Ureter (tissue), 1 donor: ENCODE measurements at places on chromosomes 12 and 14.

- DNase-seq, result no peak
Observed at GRCh38 chr12:106651552-106651951, 68.7 kb downstream of the RFX4 start.

GRCh38 chr12:94150240-94151121 is 2.1 kb downstream of the PLXNC1 start:
- no peak for DNase-seq

- no peak for DNase-seq
Observed at GRCh38 chr12:51536159-51536558, 54.9 kb upstream of the SCN8A start.

GRCh38 chr14:51879170-51879569 is 18.8 kb downstream of the GNG2 start:
- DNase-seq, result no peak

DNA sequence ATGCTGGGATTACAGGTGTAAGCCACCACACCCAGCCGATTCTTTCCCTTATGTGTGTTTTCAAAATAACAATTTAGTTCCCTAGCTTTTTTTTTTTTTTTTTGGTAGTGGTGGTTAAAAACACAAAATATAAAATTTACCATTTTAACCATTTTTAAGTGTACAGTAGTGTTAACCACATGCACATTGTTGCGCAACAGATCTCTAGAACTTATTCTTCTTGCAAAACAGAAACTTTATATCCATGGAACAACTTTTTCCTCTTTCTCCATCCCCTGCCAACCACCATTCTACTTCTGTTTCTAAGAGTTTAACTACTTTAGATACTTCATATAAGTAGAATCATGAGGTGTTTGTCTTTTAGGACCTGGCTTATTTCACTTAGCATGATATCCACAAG is 1.1 kb upstream of the NDUFA12 start:
- no peak for DNase-seq

DNA sequence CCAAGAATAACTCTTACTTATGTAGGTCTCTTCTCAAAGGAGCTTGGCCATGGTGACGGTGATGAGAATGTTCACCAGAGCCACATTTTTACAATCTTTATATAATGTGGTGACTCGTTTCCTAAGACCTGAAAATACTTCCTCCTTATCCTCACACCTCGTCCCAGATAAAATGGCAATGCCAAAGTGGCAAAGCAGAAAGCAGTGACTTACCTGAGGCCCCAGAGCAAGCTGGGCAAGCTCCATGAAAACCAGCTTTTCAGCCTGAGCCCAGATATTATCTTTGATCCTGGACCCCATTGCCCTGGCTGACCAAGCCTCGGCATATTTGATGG is 173.6 kb upstream of the PRMT8 start:
- no peak for DNase-seq

DNA sequence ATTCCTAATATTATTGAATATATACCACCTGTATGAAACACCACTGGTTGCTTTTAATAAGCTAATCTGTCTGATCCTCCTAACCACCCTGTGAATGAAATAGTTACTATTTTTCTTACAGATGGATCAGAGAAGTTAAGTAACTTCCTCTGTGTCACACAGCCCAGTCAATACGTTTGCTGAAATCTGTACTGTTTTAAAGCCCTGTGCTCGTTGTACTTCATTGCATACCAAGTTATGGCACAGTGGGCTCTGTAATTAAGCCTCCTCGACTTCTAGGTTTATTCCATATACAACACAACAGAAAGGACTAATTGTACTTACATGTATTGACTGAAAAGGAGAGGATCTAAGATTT is 137.9 kb downstream of the TPH2 start:
- no peak for DNase-seq

GRCh38 chr14:56422703-56423213 is 156.8 kb upstream of the TMEM260 start:
- DNase-seq, result peak; percentile 69

DNA sequence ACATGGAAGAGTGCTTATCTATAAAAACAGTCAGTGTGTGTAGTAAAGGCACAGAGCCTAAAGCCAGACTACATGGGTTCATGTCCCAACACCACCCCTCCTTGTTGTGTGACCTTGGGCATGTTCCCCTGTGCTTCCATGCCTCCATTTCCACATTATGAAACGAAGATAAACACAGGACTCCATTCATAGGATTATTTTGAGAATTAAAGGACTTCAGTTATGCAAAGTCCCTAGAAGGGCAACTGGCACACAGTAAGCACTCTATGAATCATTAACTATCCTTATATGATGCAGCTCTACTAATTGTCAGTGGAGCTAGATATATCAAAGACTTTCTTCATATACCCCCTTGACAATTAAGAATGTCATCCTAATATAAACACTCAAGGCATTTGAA is 17.8 kb downstream of the IFNG-AS1 start:
- no peak for DNase-seq

GRCh38 chr12:12684375-12685106 is 11.4 kb downstream of the GPR19 start:
- no peak for DNase-seq

- DNase-seq, result no peak
Observed at GRCh38 chr14:34872822-34873588, 2.2 kb downstream of the BAZ1A start.

DNA sequence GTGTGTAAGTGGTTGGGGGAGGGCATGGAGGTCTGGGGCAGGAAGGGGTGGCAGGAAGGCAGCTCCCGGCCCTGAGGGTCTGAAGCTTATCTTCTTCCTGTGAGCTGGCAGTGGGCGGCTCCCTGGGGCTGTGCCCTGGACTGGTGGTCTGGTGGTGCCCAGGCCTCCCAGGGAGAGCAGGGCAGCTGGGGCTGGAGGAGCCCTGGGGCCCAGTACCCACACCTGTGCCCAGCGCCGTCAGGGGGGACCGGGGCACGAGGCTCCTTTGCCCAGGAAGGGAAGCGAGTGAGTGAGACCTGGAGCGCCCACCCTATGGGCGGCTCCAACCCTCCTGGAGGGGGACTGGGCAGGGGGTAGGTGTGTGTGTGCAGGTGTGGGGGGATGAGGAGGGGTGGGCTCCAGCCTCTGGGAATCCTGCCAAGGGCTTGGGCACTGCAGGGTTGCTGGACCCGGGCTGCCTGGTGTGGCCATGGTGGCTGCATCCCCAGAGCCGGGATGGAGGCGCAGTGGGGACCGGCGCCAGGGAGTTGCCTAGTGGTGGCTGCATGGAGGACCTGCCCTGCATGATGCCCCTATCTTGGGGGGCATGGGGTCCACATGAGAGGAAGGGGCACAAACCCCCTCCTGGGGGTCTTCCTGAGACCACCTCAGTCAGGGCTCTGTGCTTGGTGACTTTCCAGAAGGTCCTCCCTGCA is 353.6 kb downstream of the TMEM121 start:
- peak; percentile 41 for DNase-seq

- DNase-seq, result no peak
Observed at GRCh38 chr12:93137656-93138612, 208.8 kb upstream of the EEA1 start.

- no peak for DNase-seq
Observed at GRCh38 chr12:77319166-77319565, 253.8 kb upstream of the E2F7 start.

DNA sequence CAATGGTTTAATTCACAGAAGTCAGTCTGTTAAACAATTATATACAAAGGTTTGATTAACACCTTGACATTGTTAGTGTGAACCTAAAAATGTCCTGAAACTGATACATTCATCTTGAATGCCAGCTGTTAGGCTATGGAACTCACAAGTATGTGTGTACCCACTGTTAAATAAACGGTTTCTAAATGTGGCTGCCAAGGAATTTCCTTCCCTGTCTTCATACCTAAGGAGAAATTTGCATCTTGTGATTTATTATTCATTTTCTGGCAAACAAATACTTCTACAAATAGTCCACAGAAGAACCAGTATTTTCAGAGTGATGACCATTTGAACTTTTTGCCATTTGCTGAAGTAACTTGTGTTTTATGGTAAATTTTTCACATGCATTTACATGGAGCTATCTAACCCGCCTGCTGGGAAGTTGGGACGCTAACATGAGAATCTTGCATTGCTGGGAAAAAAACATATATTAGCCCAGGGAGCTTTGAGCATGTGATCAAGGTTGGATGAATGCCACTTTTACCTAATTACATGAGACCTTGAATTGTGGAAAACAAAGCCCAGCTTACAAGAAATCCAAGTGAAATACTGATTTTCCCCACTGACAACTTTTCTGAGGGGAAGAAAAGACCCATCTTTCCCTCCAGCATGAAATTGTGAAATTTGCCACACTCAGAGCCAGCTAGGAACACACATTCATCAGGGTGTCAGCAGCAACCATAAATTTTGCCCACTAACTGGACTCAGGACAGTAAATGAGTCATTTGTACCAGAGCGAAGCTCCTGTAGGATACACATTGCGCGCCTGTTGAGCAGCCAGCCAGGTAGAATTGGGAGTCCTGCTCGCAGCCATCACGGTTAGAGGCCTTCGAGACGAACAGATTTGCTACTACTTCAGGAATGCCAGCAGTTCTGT is 118.0 kb downstream of the KICS2 start:
- DNase-seq, result peak; percentile 48

DNA sequence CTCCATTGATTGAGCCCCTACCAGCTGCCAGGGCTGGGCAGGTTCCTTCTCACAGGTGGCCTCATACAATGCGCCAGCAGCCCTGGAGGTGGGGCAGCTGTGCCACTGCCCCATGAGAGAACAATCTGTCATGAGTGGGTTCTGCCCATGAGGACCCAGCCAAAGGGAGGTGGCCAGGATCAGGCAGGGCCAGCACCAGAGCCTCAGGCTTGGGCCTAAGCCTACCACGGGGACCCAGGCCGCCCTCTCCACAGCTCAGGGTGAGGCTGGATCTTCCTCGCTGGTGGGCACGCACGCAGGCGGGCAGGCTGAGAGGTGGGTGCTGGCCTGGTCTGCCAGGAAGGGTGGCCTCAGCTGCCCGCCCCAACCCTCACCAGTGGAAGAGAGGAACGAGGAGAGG is 110.7 kb downstream of the KIF26A start:
- DNase-seq, result no peak

- no peak for DNase-seq
Observed at GRCh38 chr14:103022685-103023044, 34.7 kb downstream of the CDC42BPB start.

DNA sequence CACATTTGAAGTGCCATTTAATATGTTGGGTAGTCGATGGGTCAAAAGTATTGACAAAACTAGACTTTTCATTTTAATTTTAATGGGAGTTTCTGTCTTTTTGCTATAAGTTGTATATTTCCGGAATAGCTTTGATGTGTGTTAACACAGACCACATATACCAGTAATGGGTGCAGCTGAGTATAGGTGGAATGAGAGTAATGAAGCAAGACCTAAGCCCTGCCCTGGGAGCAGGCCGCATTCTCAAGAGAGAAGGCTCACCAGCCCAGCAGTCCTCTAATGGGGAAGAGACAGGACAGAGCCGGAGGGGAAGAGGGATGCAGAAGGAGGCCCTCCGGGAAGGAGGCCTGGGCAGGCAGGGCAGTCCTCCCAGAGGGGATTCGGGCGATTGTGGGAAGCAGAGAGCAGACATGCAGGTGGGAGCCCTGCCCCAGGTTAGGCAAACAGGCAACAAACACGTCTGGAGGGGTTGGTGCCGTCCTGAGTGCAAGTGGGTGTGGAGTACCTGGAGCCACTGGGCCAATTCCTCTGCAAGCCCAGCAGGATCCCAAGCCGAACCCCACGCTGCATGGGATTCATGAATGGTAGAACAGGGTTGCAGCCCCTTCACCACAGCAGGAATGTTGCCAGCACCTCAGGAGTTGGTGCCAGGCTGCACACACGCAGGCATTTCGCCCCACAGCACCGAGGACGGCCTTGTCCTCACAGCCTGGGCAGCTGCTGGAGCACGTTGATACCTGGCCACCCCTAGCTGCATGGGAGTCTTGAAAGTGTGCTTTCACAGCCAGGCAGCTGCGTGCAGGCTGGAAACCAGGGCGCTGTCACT is 7.8 kb downstream of the CKB start:
- no peak for DNase-seq

DNA sequence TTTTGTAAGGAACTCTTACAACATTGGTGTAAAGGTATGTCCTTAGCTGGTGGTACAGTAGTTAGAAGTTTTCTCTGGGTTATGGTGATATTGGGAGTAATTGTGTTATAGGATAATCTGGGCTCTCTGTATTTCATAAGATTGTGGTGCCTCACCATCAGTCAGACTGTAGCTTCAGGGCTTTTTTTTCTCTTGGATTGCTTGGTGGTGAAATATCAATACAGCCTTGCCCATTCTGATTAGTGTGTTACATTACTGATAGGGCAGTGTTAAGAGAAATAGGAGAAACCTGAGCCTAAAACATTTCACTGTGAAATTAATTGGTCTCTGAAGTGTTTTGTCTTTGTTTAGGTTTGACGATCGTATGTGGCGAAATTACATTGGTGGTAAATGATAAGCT is 71.0 kb downstream of the RCOR1 start:
- DNase-seq, result no peak

GRCh38 chr14:52399104-52399503 is 85.0 kb downstream of the PTGER2 start:
- DNase-seq, result no peak

- DNase-seq, result no peak
Observed at GRCh38 chr12:121793440-121793837, at the start of gene RHOF. Gene RHOF (minus strand): TSS chr12:121793688. CDS start chr12:121793633, 55 bp downstream.

- no peak for DNase-seq
Observed at GRCh38 chr12:4134448-4135263, 138.9 kb upstream of the CCND2 start.

DNA sequence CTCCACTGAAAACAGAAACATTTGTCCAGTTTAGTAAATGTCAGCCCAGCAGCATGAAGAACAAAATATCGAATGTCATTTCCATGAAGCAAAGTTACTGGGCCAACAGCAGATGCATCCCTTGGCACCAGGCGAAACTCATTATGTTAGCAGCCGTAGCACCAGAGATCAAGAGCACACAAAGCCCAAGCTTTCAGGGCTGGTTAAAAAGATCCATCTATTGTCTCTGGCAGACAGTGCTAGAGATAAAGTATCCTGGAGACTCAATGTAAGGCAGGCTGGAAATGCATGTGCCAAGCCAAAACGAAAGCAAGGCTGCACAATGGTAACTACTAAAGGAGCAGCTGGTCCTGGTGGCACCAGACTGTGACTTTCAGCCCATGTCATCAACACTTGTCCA is 120.3 kb upstream of the PLEKHG7 start:
- DNase-seq, result no peak

DNA sequence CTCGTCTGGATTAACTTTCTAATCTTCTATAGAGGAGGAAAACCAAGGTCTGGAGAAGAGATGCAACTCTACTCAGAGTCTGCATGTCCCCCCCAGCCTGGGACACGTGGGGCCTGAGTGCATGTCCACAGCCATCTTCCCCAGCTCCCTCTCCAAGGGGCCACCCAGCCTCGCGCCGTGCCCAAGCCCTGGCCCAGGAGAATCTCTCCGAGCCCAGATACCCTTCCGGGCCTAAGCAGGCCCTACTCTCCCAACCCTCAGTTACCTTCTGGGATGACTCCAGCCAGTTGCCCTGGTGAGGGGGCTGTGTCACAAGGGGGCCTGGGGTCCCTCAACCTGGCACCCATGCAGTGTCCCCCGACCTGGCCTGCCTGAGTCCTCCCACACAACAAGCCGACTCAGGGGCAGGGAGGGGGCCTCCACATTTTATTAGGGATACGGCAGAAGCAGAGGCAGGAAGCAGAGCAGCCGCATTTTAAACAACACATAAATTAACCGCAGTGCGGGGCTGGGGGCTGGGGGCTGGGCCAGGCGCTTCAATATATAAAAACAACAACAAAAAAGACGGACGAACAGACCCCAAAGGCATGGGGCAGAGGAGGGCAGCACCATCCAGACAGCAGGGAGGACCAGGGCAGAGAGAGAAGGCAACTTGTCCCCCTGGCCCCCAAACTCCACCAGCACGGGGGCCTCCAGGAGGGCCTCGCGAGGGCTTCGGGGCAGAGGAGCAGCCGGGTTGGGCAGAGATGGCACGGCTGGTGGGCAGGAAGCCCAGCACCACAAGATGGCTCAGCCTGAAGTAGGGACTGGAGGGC is 37.3 kb downstream of the NCKAP5L start:
- no peak for DNase-seq
